Iris pigment epithelial cell (primary cell): ENCODE measurements at places on chromosomes 6 and 20.

GRCh38 chr6:139343052-139343750 lies 31.2 kb downstream of the CITED2 start:
- DNase-seq = no peak

DNA sequence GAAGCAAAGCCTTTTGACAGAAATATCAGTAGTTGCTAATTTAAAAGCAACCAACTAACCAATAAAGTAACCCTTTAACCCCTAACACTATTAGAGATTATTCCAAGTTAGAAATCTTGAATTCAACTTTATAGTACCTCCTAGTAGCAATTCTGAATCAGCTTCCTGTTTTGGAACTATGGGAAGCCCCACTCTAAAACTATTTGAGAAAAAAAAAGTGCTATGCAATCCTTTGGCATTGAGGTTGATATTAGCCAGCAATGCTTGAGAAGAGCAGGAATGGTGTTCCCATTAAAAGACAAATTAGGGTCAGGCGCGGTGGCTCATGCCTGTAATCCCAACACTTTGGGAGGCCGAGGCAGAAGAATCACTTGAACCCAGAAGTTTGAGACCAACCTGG lies 306.2 kb upstream of the ZFP64 start:
- DNase-seq = peak; percentile 69

GRCh38 chr20:63693083-63693732 lies 3.2 kb upstream of the TNFRSF6B start:
- DNase-seq = no peak

- no peak for DNase-seq
Observed at GRCh38 chr20:25236450-25237304, 11.2 kb upstream of the PYGB start.

- peak; percentile 90 for DNase-seq
Observed at GRCh38 chr6:161233986-161234661, 39.7 kb downstream of the AGPAT4 start.

GRCh38 chr6:46921731-46922130 lies at the start of gene ADGRF5:
ADGRF5 (minus strand) TSS chr6:46921938; CDS start chr6:46906762, 15,176 bp downstream.
- DNase-seq = no peak

GRCh38 chr6:15715060-15715459 lies 52.2 kb upstream of the DTNBP1 start:
- peak; percentile 6 for DNase-seq

DNA sequence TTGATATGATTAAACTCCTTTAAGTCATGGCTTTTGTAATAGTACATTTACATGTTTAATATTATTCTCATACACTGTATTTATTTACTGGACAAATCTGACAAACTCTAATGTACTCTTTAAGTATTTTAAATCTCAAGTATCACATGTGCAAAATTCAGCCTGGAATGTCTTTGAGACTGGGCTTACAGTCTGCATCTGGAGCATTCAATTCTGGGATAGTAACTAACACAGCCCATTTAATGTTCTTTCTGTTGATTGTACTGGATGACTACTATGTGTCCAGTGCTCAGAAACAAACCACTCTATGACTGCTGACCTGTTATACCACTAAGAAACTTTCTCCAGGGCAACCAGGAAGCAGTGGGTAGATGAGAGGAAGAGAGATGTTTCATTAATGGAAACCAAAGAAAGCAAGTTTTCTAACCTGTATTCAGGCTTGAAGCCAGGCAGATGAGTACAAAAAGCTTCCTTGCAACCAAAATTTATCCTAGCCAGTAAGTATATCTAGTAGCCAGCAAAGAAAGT lies 26.8 kb downstream of the FBXL4 start:
- DNase-seq = peak; percentile 20

DNA sequence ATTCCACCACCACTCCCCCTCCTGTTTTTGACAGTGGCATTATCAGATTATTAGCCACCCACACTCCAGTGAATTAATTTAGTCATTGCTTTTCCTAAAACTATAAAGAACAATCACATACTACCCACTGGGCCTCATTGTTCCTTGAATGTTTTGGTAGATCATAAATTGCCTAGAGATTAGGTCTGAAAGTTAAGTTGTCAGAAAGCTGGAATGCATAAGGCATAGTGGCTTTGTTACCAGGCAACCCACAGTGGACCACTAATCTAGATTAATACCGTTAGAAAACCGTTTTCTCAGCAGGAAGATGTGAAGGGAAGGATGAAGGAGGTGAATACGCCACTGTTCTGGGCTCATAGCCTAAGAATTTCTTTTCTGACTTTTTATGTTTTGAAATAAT lies 75.6 kb downstream of the SAMD3 start:
- DNase-seq = no peak

DNA sequence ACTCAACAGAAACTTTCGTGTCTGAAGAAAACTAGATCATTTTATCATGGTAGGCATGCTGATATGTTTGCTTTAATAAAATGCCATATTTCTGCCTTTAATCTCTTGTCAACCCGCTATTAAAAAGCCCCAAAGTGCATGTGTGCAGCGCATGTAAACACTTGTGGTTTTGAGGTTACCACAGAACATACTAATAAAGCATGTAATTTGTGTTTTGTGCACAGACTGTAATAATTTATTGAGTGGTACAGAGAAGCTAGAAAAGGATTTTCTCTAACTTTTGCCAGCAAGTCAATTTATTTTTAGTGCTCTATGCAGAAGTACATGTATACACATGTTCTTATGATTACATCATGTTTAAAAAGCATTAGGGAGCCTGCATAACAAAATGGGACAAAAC lies 349.9 kb upstream of the SLC35B3 start:
- no peak for DNase-seq

GRCh38 chr6:36986704-36987047 lies 680 bp upstream of the MTCH1 start:
- DNase-seq = peak; percentile 21

- no peak for DNase-seq
Observed at GRCh38 chr6:132725947-132726607, 12.2 kb upstream of the VNN1 start.

GRCh38 chr6:157613011-157613522 lies 210.0 kb upstream of the SNX9 start:
- peak; percentile 92 for DNase-seq

- DNase-seq = no peak
Observed at GRCh38 chr20:22001886-22002285, 296.4 kb downstream of the PAX1 start.

GRCh38 chr20:59643615-59644061 lies 39.3 kb downstream of the PHACTR3 start:
- no peak for DNase-seq

DNA sequence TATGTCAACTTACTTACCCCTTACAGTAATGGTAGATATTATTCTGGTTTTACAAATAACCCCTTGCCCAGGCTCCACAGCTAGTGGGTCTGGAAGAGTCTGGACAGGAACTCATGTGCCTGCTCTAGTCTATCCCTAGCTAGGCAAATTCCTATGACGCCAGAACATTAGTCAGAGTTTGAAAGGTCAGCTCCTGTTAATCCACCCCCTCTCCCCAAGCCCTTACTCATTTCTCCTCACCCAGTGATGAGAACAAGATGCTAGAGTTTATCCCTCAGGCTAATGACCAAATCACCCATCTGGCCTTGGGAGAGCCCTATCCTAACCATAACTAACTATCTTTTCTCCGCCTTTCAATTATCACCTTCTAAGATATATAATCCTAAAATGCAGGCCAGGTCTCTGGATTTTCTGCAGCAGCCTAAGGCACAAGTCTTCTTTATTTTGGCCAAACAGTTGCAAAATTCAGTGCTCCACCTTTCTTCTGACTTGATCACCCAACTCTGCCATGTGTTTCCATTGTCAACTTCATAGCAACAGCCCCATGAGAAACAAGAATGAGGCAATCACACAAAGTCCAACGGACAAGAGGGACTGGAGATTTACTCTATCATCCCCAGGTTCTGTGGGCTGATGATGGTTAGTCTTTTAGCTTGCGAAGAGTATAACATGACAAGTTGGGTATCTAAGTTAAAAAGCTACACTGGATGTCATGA lies 113.3 kb downstream of the TASP1 start:
- DNase-seq = peak; percentile 97

- no peak for DNase-seq
Observed at GRCh38 chr6:73367761-73368355, 1.8 kb downstream of the OOEP start.

GRCh38 chr6:36805096-36805797 lies 34.0 kb downstream of the CPNE5 start:
- no peak for DNase-seq

- no peak for DNase-seq
Observed at GRCh38 chr20:2845607-2846006, 5.1 kb downstream of the VPS16 start.

DNA sequence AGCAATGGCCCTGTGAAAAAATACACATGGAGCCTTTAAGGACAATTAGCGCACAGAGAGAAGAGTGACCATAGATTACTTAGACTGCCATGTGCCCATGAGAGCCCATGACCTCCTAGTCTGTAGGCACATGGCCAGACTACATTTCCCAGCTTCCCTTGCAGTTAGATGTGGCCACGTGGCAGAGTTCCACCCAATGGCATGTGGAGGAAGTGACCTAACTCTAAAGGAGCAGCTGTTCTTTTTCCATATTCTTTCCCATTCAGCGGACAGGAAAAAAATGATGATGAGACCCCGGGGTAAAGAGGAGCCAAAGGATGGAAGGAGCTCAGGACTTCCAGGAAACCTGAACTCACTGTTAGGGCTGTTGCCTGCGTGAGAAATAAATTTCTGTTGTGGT lies 116.6 kb downstream of the CBLN4 start:
- no peak for DNase-seq

DNA sequence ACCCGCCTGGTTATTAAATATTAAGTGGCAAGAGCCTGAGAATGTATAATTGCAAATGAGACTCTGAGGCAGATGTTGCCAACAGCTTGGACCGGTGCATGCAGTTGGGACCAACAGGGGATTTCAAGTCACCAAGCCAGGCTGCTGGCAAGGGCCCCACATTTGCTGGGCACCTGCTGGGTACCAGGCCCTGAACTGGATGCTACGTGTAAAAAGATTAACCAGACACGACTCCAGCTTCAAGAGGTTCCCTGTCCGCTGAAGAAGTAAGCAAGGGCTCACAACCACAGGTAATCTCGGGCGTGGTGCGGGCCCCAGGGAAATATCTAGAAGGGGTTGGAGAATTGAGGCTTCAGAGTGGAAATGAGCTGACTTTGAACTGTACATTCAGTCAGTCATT lies 13.2 kb upstream of the SIRPA start:
- DNase-seq = no peak

DNA sequence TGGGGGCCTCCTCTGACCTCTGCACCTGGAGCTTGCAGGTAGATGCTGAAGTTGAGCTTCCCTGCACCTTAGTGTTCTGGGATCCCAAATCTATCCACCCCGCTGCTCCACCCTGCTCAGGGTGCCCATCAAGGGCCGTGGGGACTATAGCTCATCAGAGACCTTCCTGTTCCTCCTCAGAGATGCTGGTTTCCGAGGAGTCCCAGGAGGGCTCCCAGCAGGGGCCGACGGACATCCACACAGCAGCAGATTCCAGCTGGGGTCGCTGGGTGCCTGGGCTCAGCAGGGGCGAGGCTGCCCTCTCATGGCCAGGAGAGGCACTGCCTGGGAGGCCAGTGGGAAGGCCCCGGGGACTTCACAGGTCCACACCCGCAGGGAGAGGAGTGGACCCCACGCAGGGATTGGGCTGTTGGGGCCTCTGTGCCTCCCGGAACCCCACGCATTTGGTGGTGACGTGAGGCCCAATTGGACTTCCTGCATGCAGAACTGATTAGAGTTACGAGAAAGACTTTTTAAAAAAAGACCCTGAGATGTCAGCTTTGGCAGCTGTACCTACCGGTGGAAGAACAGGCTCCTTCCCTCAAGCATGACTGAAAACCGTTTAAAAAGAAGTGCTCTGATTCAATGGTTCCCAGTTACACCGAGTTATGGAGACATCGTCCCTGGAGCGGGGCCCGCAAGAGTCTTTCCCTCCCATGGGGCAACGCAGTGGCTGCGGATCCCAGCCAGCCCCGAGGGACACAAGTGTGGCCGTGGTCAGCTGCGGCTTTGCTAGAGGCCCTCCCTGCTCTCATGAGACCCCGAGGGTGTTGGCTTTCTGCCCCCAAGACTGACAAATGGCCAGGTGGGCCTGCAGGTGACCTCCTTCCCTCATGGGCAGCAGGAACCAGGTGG lies 25.3 kb upstream of the SLCO4A1 start:
- peak; percentile 54 for DNase-seq

DNA sequence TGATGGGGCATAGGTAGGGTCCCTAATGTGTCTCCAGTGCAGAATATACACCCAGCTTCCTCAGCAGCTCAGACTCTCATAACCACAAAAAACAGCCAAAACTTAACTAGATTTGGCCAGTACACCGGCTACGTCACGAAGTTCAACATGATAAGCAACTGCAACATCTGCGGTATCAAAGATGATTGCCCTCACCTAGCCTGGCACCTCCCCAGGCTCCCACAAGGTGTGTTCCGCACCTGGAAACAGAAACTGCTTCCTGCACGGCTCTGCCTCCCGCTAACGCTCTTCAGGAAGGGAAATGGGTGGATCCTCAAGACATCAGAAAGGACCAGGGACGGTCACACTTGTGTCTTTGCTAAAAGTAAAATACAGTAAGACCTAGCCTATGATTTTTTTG lies 9.5 kb downstream of the TXNDC5 start:
- DNase-seq = no peak

GRCh38 chr6:101486124-101486523 lies 92.6 kb downstream of the GRIK2 start:
- no peak for DNase-seq

GRCh38 chr6:9131201-9131600 lies 695.9 kb upstream of the SLC35B3 start:
- DNase-seq = no peak

DNA sequence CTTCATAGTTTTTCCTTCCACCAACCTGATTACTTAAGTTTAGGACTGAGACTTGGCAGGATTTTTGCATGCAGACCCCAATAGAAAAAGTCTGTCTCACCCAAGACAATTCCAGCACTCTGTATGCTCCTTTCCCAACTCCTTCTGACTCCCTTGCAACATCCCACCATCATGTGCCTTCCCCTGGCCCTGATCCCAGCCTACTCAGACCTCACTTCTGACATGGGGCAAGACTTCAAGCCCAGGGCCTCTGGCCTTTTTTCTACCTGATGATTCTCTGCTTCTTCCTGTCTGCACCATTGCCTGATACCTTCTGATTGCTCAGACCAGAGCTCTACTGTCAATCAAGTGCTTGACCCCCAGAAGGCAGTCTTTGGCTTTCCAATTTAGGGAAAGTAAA lies 96.6 kb downstream of the HAO1 start:
- peak; percentile 74 for DNase-seq

DNA sequence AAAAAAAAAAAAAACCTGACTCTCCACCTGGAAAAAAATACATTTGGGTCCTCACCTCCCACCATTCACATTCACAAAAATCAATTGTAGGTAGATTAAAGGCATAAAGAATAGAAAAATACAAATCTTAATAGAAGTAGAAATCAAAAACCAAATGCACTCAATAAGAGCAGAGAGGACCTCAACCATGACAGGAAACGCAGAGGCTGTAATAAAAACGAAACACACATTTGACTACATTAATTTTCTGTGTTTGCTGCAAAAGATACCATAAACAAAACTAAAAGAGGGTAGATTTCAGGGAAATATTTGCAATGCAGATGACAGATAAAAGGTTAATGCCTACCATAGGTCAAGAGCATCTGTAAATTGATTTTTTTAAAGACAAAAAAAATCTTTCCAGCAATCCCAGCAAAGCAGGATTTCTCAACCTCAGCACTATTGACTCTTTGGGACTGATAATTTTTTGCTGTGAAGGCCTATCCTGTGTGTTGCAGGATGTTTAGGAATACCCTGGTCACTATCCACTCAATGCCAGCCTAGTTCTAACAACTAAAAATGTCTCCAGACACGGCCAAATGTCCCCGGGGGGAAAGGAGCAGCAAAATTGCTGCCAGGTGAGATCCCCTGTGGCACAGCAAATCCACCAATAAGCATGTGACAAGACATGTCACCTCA lies 9.1 kb downstream of the ETV7 start:
- DNase-seq = no peak
